ENCODE measurements at places on chromosomes 3 and 15.

- DNase-seq: no peak
These were observed 91.8 kb downstream of the BTD start for GRCh38 chr3:15693355-15693754.

- DNase-seq: no peak
These were observed 274.7 kb downstream of the FOXP1 start for GRCh38 chr3:71308836-71309235.

DNA sequence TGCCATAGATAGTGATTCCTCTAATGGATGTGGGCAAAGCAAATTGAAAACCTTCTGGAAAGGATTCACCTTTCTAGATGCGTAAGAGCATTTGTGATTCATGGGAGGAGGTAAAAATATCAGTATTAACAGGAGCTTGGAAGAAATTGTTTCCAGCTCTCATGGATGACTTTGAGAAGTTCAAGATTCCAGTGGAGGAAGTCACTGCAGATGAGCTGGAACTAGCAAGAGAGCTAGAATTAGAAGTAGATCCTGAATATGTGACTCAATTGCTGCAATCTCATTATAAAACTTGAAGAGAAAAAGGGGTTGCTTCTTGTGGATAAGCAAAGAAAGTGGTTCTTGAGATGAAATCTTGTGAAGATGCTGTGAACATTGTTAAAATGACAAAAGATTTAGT lies 88.0 kb upstream of the ACKR4 start:
- DNase-seq: no peak

DNA sequence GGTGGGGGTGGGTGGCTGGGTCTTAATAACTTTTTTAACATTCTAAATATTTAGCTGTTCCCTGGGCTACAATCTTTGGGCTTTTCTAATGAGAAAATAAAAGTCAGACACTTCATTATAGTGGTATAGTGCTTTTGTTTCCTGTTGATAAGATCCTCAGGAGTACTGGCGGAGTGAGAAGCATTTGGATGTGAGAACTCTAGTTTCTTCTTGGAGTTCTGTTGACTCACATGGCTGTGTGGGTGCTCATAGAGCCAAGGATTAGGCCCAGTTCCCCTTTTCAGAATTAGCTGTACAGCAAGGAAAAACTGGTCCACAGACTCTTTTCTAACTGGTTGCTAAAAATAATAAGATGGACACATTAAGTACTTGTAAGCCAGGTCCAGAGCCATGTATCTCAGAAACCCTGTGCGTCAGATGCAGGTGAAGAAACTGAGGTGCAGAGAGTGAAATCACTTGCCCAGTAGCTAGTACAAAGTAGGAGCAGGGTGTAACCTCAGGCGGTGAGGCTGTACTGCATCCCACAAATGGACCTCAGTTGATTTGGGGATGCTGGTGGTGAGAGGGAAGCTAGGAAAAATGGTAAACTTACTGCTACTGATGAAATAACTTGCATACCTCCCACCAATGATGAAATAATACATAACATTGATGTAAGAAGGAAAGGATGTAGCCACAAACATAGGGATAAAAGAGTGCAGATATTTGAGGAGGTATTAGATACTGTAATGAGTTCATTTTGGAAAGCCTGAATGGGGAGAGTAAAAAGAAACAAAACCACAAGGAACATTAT lies 2.3 kb downstream of the ITPR1 start:
- DNase-seq: no peak

DNA sequence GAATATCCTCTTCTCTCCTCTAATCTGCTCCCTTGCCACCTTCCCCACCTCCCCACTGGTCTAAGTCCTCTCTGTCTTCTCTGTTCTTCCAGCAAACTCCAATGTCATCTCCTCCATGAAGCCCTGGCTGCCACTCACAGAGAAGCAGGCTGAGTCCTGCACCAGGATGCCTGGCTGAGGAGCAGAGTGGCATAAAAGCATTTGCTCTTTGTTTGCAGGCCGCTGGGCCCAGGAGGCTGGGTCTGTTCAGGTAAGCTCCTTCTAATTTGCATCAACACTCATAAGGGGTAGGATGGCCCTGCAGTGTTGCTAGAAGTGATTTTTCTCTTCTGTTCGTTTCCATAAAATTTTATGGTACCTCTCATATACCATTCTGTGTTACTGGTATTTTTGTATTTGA lies 43.2 kb upstream of the KLHL25 start:
- DNase-seq: no peak

- DNase-seq: no peak
These were observed 31.7 kb upstream of the RAB11A start for GRCh38 chr15:65837301-65838294.

DNA sequence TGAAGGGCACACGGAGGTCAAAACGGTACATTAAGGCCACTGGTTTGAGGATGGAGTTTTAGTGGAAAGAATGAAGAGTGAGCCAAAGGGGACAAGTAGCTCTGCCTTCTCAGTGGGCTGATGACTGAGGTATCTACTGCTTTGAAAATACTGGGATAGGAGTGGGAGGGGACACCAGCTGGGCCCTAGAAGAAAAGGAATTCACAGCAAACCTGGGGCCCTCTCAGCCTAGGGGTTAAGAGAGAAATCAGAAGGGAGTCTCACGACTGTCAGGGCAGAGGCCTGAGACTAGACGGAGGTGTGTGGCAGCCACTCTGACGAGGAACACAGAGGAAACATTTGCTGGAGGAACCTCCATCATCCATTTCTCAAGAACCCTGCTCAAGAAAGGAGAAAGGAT lies 75.1 kb downstream of the TNIK start:
- no peak for DNase-seq

DNA sequence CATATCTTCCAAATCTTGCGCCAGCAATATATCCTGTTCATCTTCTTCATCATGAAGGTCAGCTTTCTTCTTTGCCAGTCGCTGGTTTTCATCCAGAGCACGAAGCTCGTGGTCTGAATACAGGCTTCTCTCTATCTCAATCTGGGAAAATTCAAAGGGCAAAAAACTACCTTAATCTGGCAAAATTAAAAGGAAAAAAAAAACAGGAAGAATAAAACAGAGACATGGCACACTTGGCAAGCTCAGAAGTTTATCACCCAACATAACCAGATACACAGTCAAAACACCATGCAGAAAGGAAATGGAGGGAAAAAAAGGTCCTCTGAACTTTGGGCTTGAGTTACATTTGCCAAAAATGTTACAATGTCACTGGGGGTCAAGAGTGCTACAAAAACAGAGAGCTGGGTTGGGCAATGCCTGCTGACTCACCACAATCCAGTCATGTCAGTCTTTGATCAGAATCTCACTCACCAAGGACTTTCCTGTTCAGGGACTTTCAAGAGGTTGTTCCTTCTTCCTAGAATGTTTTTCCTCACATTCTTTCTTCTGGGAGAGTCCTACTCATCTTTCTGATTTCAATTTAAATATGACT lies 1.5 kb downstream of the MRPL46 start:
- DNase-seq: no peak

DNA sequence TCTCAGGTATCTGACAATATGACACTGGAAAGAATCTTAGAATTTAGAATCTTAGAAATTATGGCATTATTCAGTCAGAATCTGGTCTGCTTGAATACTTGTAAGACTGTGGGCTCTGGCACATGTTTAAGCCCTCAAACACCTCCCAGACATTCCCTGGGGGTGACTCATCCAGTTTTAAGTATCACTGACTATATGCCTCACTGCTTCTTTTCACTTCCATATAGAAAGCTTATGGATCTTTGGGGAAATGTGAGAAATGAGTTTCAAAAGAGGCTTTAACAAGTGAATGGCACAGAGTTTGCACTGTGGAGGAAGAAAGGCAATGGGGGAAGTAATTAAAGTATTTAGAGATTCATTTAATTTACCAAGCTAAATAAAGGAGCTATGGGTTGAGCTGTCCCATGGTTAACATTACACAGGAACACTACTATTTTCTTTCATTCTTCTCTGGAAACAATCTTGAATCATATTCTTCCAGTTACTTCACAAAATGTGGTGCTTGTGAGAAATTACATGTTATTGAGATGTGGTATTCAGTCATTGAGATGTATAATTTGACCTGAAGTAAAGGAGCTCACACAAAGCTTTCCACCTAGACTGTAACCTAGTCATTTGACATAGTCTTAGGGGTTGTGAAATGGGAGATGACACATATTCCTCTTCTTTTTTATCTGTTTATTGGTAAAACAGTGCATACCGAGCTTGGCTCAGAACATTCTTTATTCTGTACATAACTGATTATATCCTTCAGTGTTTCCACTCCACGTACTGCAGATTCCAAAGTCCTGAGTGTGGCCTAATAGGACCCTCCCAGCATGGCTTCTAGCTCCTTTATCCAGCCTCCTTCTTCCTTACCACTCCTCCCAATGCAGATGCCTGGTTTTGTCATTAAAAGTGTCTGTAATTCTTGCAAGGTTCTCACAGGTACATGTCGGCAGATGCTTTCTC lies 544.6 kb upstream of the NECTIN3 start:
- DNase-seq: no peak

GRCh38 chr15:79172032-79172481 lies 81.5 kb upstream of the RASGRF1 start:
- DNase-seq: peak; percentile 50

GRCh38 chr3:27333843-27334242 lies 35.3 kb downstream of the NEK10 start:
- DNase-seq: no peak

DNA sequence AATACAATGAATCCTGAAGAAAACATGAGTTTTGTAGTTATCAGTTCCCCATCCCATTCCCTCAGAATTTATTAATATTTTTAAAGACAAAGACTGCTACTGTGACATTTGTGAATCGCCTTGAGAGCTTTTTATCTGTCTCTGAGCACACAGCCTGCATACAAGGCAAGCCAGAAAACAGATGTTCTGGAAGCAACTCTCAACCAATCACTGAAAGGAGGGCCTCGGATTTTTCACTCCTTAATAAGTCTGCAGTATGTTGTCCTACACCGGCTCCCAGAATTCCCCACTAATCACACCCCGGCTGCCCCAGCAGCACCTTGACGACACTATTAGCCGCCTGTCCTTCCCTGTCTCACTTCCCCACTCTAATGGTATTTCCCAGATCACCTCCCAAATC lies 138.5 kb downstream of the ZNF621 start:
- no peak for DNase-seq

DNA sequence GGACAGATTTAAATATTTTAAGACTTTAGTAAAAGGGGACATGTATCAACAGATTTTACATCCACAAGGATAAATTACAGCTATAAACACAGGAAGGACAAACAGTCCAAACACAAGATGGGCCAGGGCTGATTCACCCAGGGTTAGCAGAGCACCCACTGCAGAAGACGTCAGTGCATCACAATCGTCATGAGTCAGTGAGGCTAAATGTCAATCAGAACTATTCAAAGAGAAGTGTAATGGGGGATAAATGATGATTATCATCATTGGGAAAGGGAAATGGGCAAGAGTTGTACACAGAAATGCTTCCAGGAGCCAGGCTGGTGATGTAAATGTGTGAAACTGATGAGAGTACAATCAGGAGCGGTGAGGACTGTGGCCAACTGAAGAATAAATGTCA lies 226.8 kb downstream of the PLCL2 start:
- no peak for DNase-seq
